ENCODE measurements at places on chromosomes 6 and 20.
A peak's percentile ranks its signal among the peaks of the same experiment; 100 is the strongest.

DNA sequence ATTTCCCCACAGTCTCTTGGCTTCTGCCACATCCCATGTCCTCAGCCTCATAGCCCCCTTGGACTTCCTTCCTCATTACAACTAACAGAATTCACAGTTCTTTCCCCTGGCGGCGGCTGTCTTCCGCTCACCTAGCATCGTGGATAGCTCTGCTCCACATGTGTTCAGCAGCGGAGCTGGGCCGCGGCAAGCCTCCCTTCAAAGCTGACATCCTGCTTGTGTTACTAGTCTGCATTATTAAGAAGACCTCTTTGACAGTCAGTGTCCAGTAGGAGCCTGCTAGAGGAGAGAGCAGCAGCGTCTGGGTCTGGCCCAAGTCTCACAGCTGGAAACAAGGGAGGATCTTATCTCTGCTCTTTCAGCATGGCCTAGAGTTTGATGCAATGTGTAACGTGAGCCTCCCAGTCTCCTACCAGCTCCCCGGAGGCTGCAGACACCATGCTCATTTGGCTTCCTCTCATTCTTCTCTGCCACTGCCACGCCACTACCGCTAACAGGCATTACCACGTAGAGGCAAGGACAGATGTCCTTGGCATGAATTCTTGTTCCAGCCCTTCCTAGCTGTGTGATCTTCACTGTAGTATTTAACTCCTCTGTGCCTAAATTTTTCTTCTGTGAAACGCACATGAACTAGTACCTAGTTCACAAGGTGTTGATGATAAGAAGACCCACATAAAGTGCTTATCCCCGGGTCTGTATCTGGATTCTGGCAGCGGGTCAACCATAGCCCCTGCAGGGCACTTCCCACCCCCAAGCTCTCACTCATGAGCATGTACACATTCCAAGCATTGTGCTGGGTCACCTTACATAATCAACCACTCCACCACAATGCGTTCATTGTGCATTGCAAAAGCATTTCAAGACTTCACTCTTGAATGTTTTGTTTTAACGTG, 107.1 kb upstream of the BACH2 start:
- no peak for DNase-seq

DNA sequence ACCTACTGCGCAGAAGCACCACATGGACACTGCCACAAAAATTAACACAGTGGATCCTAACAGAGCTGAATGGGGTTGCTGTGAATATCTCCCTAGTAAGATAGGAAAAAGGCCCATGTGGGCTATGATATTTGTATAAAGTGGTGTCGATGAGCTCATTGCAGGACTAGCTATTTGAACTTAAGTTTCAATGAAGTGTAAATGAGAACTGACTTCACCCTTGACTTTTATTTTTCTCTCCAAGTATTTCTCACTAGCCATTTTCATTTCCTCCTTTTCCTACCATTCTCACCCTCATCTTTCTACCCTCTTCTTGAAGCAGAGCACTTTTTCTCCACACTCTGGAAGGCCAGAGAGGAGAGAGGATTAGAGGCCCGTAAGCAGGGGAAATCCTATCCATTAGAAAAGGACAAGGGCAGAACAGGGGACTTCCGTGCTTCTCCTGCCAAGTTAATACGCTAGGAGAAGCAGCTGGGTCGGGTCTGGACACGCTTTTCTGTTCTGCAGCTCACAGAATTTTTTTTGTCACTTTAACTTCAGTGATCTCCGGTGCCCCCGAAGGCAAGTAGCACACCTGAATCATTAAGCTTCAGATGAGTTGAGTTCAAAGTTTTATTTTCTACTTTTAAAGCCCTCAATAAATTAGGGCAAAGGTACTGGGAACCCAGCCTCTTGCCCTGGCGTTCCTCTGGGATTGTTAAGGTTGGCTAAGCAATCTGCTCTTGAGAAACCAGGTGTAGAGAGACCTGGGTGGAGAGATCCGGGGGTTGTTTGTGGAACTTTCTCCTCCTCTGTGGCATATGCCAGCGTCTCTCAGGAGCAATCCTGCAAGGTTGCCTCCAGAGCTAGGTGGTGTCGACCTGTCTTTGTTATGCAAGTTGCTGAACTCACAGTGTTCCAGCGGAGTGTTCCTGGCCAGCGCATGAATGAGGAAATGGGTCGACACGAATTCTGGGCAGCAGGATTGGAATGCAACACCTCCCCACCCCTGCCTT, 56.2 kb upstream of the ARID1B start:
- no peak for DNase-seq

- DNase-seq = no peak
Observed at GRCh38 chr6:168307695-168308021, 11.9 kb downstream of the DACT2 start.

DNA sequence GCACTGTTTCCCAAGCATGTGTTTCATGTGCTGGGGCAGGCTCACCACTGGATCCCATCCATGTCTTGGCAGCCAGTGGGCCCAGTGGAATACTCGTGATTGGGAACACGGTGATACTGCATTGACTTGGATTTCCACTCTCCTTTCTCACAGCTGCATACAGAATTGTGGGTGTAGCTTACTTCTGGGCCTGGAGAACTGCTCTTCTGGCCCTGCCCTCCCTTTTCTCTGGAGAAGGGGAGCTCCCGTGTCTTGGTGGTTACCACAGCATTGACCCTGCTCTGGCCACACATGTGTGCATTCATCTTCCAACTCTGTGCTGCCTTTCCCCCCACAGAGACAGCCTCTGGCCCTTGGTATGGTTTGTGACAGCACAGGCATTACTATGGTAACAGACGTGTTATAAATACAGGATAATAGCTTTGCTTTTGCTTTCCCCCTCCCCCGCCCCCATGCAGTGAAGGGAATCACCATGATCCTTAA, 21.6 kb downstream of the SOBP start:
- no peak for DNase-seq

- no peak for DNase-seq
Observed at GRCh38 chr6:8375916-8376315, 59.4 kb downstream of the SLC35B3 start.

DNA sequence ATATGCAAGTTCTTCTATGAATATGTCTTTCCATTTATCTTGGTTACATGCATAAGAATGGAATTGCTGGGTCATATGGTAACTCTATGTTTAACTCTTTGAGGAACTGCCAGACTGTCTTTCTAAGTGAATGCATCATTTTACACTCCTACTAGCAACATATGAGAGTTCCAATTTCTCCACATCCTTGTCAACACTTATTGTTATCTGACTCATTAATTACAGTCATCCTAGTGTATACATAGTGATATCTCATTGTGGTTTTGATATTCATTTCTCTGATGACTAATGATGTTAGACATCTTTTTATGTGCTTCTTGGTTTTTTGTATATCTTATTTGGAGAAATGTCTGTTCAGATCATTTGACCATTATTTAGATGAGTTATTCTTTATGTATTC, 96.7 kb upstream of the LAMP5 start:
- no peak for DNase-seq

DNA sequence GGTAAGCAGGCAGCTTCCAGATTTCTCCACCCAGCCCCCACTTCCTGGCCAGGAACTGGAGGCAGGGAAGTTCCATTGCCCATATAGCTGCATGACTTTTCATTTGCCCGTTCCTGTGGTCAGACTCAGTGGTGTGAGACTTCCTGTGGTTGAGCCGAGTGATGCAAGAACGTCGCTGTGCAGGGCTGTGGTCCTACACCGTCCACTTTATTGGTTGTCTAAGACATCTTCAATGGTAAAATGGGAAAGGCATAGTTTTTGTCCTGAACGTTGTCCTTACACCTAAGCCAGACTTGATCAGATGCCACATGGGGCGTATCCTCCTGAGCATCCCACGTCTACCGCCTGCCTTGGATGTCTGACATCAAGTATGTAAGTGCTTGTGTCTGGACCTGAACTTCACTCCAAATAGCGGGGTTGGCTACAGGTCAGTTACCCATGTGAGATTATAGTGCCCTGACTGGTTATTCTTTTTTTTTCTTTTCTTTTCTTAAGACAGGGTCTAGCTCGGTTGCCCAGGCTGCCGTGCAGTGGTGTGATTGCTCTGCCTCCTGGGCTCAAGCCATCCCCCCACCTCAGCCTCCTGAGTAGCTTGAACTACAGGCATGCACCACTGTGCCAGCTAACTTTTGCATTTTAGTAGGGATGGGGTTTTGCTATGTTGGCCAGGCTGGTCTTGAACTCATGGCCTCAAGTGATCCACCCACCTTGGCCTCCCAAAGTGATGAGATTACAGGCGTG, 25.9 kb upstream of the GTSF1L start:
- no peak for DNase-seq

- DNase-seq = peak; percentile 39
Observed at GRCh38 chr20:16803965-16804792, 56.0 kb downstream of the OTOR start.

DNA sequence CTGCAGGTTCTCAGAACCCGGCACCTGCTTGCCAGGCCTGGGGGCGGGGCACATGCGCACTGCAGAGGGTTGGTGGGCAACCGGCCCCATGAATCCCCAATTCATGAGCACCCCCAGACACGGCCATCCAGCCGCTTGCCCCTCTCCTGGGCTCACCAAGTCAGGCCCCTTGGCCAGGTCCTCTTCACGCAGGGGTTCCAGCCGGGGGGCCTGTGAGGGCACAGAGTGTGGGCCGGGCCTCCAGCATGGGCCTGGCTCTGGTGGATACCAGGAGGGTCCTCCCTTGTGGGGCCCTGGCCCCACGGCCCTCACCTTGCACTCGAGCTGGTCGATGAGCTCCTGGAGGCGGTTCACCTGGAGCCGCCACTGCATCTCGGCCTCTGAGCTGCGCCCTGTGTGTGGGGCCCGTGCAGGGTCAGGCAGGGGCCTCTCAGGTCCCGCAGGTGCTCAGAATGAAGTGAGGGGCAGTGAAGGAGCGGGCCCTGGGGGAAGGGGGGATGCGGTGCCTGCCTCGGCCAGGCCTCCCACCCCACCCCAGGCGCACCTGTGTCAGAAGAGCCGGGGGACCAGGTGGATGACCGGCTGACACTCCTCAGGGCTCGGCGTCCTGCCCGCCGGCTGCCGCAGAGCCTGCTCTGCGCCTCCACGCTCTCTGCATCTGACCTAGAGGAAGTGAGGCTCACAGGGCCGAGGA, 2.6 kb upstream of the C20orf144 start:
- no peak for DNase-seq

DNA sequence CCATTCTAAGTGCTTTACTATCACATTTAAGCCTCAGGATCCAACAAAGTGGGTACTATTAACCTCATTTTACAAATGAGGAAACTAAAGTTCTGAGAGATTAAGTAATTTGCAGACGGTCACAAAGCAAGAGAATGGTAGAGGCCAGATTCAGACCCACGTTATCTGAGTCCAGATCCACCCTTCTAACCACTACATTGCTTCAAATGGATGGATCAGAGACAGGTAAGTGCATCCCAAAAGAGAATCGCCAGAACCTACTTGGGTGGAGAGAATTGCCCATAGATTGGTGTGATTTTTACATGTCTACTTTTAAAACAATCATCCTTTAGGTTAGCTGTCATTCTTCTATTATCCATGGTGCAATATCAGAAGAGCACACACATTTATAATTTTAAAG, 7.1 kb downstream of the MAN1A1 start:
- no peak for DNase-seq

DNA sequence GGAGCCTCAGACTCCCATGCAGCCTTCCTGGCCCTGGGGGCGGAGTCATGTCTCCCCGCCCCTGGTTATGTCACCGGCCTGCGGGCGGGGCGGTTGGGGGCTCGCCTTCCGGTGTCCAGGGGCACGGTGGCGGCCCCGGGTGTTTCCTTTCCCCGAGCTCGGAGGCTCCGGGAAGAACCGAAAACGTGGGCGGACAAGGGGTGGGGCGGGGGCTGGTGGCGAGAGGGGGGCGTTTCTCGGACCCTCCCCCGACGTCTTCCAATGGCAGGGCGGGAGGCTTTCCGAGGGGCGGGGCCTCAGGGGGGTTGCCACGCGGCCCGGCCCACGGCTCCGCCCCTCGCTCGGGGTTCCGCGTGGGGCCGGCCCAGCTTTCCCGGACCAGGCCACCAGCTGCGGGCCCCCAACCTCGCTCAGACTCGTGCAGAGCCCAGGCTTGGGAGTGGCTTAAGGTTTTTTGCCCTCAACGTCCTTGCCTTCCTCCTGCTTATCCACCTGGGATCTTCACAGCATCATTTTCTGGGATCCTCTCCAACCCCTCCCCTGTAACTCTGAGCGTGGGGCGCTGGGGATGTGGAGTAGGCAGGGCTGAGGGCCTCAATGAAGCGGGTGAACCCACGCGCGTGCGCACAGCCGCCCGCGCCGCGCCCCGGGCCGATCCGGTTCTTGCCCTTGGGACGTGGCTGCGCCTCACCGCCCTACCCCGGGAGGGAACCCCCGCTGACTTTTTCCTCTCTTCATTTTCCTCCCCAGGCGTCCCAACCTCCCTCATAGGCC, 2.1 kb upstream of the NRN1 start:
- peak; percentile 34 for DNase-seq

DNA sequence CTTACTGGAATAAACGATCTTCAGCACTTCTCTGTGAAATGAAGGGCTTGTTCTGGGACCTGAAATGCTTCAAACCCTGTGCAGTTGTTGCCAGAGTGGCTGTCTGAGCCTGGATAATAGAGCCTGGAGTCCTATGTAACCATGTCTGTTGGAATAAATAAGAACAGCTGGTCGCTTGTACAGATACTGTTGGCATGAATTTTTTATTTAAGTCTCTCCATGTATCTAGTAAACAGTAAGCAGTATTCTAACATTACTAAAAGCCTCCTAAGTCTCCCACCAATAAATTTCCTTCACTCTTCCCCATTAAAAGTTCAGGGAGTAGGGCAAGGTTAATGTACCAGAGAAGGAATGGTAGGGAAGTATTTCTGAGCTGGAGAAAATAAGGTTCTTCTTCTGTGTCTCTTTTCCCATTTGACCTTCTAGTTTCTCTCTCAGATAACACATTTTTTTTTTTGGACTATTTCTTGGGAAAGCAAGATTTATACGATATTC, 227.5 kb downstream of the PRL start:
- DNase-seq = no peak

DNA sequence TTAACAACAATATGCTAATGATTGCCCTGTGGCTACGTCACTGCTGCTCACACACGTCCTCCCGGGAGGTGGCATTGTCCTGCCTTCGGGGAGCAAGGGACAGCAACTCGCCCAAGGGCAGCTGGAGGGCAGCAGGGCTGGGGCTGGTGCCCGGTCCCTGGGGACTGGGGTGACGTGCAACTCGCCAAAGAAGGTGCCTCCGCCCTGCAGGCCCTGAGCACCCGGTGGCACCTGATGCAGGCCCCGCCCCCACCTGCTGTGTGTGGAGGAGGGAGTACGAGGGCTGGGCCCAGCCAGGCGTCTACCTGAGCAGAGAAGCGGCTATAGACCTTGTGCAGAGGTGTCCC, 64.8 kb upstream of the SLCO4A1 start:
- no peak for DNase-seq
